EH (cell line): ENCODE measurements at places on chromosomes 7 and 10.

DNA sequence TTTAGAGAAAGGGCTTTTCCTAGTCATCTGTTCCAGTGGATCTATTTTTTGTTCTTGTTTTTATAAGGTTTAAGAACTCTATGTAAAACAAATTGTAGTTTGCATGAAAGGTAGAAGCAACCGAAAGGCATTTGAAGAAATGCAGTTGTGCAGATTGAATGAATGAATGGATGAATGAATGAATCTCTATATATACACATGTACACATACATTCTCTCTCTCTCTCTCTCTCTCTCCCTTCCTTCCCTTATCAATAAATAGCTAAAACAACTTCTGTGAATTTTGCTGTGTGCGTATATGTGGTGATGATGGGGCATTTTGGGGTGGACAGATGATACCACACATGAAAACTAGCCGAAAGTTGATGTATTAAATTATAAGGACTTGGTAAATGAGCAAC, 32.4 kb downstream of the ANLN start:
- DNase-seq = no peak

GRCh38 chr7:138254444-138254843, 178.2 kb downstream of the AKR1D1 start:
- no peak for DNase-seq

DNA sequence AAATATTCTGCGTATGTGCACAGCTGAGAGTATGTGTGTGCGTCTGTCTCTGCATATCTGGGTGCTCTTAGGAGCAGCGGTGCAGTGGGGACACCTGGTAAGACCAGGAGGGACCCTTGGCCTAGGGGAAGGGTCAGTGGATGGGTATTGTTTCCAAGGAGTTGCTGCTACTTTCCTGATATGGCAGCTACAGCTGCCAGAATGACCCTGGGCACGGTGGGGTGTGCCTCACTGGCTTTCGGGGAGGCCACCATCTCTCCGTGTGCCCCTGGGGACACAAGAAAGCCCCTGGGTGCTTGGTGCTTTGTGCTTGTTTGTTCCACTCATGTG, 8.6 kb downstream of the PFKFB3 start:
- DNase-seq = no peak

- peak; percentile 24 for DNase-seq
These were observed 151.1 kb downstream of the CXCL12 start for GRCh38 chr10:44233561-44234482.

- peak; percentile 15 for DNase-seq
These were observed 53.7 kb upstream of the KDM7A start for GRCh38 chr7:140230516-140230860.

- peak; percentile 76 for DNase-seq
These were observed 623 bp downstream of the TYSND1 start for GRCh38 chr10:70145666-70146488.

GRCh38 chr10:3850999-3851937, 66.3 kb upstream of the KLF6 start:
- DNase-seq = peak; percentile 80

GRCh38 chr10:133166828-133167692, 7.0 kb downstream of the KNDC1 start:
- DNase-seq = no peak

DNA sequence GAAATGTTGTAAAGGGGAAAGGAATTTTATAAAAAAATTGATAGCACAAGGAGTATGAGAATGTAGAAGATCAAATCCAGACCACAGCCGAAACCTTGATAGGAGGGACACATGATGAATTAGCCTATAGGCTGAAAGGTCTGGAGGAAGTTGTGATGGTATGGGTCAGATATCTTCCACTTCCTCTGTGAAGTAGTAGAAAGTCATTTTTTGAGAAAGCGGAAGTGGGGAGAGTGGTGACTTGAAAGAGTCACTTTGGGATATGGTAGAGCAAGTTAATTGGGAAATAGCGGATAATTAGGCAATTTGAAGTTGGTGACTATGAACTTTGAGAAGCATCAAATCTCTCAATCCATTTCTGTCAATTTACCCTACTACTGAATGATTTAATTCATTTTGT, 99.4 kb downstream of the GRM8 start:
- DNase-seq = no peak

GRCh38 chr10:125820701-125821100, 2.4 kb downstream of the UROS start:
- DNase-seq = no peak

DNA sequence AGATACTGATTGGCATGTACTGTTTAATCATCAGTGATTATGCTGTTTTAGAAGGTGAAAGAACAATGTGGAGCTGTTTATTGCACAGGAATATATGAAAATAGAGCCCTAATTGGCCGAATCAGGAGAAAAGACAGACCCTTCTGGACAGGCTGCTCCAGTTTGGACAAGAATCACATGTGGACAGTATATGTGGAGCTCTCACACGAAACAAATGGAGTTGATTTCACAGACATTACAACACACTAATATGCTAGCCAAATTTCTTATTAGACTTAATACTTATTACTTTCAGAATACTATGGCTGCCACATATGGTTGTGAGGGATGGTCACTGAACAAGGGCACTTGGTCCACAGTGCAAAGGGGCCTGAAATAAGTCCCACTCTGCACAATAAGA, 15.5 kb downstream of the TWIST1 start:
- no peak for DNase-seq
